ENCODE measurements at places on chromosomes 3 and 15. TPM values are rescaled to one million over a fixed set of nuclear protein-coding genes. Genes with fewer than 3 reads are reported as not detected.

KBTBD13 gene
- not detected for total RNA-seq

ITGA11 gene
- total RNA-seq = 1.2 TPM

ZNF660 gene
- total RNA-seq = not detected

SGO1 gene
- 29.9 TPM for total RNA-seq

ATP2B2 gene
- not detected for total RNA-seq

SERPINI2 gene
- not detected for total RNA-seq

ADGRG7 gene
- total RNA-seq = not detected

GOLGA6D gene
- total RNA-seq = not detected

RBPMS2 gene
- total RNA-seq = not detected

ERICH6 gene
- 0.48 TPM for total RNA-seq

LAMB2 gene
- total RNA-seq = not detected

GABRG3 gene
- not detected for total RNA-seq

UROC1 gene
- total RNA-seq = not detected

LRRN1 gene
- 1.9 TPM for total RNA-seq

DOCK3 gene
- 1.4 TPM for total RNA-seq

GOLGA8T gene
- 0.28 TPM for total RNA-seq

CCR9 gene
- not detected for total RNA-seq

CHRD gene
- total RNA-seq = not detected

IQCF5 gene
- not detected for total RNA-seq

NCK1 gene
- total RNA-seq = 43.3 TPM

PTX3 gene
- not detected for total RNA-seq

KY gene
- not detected for total RNA-seq

RASA2 gene
- total RNA-seq = 46.9 TPM

CLCN2 gene
- total RNA-seq = 3.1 TPM

GOLGA8B gene
- total RNA-seq = 259 TPM

P2RY1 gene
- total RNA-seq = 0.05 TPM

IL16 gene
- total RNA-seq = 319 TPM

CPN2 gene
- total RNA-seq = not detected

CEMIP gene
- not detected for total RNA-seq

RHOV gene
- total RNA-seq = not detected

UPK1B gene
- total RNA-seq = not detected

CLEC3B gene
- 0.41 TPM for total RNA-seq

ISLR2 gene
- total RNA-seq = not detected

SEMA3G gene
- not detected for total RNA-seq

BTBD1 gene
- 47.9 TPM for total RNA-seq

SLC30A4 gene
- 4.4 TPM for total RNA-seq

SLC2A2 gene
- total RNA-seq = not detected

MOBP gene
- not detected for total RNA-seq

CHRNB4 gene
- not detected for total RNA-seq
